ENCODE measurements at places on chromosomes 1 and 21.
A peak's percentile ranks its signal among the peaks of the same experiment; 100 is the strongest.

DNA sequence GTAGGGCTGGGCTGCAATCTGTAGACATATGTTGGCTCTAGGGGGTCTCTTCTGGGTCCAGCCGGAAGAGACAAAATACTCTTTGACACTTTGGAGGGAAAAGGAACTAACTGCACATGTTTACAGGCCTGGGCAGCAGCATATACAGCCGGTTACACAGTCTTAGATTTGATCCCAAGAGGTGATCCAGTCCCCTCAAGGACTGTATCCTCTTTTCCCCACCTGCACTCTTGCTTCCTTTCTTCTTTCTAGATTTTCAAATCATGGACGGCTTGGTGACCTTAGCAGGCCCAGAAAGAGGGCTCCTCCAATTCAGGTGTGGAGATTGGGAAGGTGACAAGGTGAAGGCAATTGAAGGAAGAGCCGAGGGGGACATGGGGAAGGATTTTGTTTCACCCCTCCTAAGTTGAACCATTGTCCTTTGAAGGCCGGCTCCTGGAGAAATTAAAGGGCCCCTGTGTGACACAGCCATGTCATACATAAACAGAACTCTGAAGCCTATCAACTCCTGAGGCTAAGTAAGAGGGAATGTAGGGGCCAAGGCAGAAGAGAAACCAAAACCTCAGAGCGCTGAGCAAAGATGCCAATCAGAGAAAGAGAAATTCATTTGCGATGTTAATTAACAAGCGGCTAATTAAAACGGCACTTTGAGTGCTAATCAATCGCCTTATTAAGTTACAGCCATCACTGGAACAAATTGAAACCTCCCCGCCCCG lies 5.9 kb upstream of the BARHL2 start:
- DNase-seq: no peak

DNA sequence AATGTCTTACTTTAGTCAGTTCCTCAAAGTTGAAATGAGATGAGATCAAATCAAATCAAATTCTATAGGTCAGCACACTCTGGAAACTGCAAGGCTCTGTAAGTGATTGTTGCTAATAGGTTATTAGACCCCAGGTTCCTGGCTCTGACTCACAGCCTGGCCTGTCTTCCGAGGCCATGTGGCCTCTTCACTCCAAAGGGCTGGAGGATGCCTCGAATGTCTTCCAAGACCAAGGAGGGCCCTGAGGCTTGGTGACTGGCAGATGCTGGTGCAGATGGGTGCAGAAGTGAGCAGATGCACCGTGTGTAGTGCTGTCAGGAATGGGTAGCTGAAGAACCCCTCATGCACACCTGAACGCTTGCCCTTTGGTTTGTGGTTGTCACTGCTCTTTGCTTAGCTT lies 113.4 kb downstream of the MAB21L3 start:
- DNase-seq: no peak

DNA sequence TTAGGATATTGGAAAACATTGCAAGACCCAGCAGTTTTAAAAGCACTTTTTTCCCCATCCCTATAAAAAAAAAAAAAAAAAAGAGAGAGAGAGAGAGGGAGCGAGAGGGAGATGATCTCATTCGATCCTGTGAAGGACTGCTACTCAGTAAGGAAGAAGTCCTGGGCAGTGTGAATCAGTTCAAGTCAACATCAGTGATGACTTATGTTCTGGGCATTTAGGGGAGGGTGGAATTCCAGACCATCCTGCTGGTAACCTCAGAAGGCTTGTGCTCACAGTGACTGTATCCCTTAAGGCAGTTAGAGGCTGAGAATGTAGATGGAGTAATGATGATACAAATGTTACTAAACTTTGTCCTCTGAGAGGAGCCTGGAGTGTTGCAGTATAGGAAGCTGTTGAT lies 151.4 kb downstream of the TGFB2 start:
- DNase-seq: no peak

DNA sequence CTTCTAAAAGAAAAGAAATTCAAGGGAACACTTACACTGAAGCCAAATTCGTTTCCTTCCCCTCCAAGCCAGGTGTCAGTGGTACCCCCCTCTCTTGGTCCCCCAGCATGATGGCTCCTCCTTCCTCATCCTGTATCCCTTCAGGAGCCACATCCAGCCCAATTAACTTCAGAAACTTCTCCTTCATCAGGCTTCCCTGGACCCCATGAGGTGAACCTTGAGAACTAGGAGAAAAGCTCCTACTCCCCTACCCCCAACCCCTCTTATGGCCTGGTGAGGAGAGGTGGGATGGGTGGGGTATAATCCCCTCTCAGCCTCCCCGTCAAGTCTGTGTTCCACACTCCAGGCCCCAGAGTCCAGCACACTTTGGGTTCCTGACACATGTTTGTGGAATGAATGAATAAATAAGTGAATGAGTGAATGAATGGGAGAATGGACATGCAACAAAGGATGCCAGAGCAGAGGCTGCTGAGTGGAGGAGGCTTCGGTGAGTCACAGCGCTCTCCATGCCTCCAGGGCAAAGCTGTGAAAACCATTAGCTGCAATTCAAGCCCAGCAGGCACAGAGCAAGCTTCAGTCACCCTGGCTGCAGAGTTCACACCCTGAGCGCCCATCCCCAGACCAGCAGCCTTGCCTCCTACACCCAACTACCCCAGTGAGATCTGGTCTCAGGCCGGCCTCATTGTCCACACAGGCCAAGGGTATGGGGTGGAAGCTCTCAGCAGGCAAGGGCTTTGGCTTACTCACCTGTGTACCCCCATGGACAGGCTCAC lies 43.8 kb downstream of the BATF3 start:
- DNase-seq: no peak

- DNase-seq: no peak
Measured at GRCh38 chr1:45491487-45492260, 711 bp upstream of the TESK2 start.

GRCh38 chr1:208731981-208732821 lies 488.0 kb upstream of the PLXNA2 start:
- DNase-seq: peak; percentile 9

- DNase-seq: peak; percentile 71
Measured at GRCh38 chr1:159188375-159188788, 16.3 kb upstream of the ACKR1 start.

DNA sequence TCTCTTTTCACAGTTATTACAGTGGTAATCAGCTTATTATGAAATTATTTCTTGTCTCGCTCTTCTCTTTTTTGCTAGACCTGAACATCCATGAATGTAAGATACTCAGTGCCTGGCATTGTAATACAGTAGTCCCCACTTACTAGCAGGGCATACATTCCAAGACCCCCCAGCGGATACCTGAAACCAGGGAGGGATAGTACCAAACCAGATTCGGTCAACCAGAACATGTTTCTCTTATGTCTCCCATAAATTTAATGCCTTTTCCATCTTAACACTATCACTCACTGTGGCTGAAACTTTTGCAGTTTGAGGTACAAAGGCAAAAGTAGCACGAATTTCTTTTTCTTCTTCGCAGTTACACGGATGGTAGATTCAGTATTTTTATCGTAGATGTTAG lies 24.6 kb upstream of the B3GALT2 start:
- no peak for DNase-seq

All from tongue (tissue), 3 donors.